ENCODE measurements at places on chromosomes 4 and X. TPM values are rescaled to one million over a fixed set of nuclear protein-coding genes. Genes with fewer than 3 reads are reported as not detected.

The GUCY1A1 gene
- total RNA-seq, result 109 TPM

The SSX2B gene
- not detected for total RNA-seq

The PLAC1 gene
- not detected for total RNA-seq

The MUC7 gene
- total RNA-seq, result not detected

The SPIN4 gene
- total RNA-seq, result 8.9 TPM

The FAAH2 gene
- total RNA-seq, result 3.7 TPM

The EOLA1 gene
- 12.8 TPM for total RNA-seq

The DCHS2 gene
- 10.1 TPM for total RNA-seq

The MAP3K15 gene
- total RNA-seq, result 0.74 TPM

The TMEM150C gene
- 66.9 TPM for total RNA-seq

The RBM47 gene
- 22.4 TPM for total RNA-seq

The GLUD2 gene
- 0.49 TPM for total RNA-seq

The RTL5 gene
- 8.4 TPM for total RNA-seq

The CXorf51B gene
- not detected for total RNA-seq

The MAGEB2 gene
- total RNA-seq, result not detected

The TLR8 gene
- under 0.01 TPM for total RNA-seq

The TEX28 gene
- total RNA-seq, result not detected

The RRH gene
- 0.25 TPM for total RNA-seq

The FGB gene
- total RNA-seq, result not detected
